B cell (primary cell): ENCODE measurements at places on chromosomes 6 and 20. TPM values are rescaled to one million over a fixed set of nuclear protein-coding genes. Genes with fewer than 3 reads are reported as not detected.

The EEF1A2 gene
- total RNA-seq: 1.8 and 2.2 TPM in 2 replicates

The HLA-DRB1 gene
- total RNA-seq: 559 and 584 TPM in 2 replicates

The CNR1 gene
- 20.4 and 28.9 TPM in 2 replicates for total RNA-seq

The PTCRA gene
- not detected in 2 replicates for total RNA-seq

The BPIFB4 gene
- not detected in 2 replicates for total RNA-seq

The RHAG gene
- not detected in 2 replicates for total RNA-seq

The BCAS1 gene
- total RNA-seq: 1.0 and 1.1 TPM in 2 replicates

The DPPA5 gene
- total RNA-seq: not detected in 2 replicates

The MOG gene
- not detected in 2 replicates for total RNA-seq

The SLC22A7 gene
- total RNA-seq: not detected in 2 replicates

The ACSS1 gene
- total RNA-seq: 82.7 and 83.0 TPM in 2 replicates

The OOEP gene
- 0.97 TPM in 1 of 2 replicates, not detected in the other for total RNA-seq

The IL20RA gene
- total RNA-seq: not detected in 2 replicates

The BPIFB1 gene
- not detected in 2 replicates for total RNA-seq

The PACRG gene
- not detected in 2 replicates for total RNA-seq

The HAO1 gene
- not detected in 2 replicates for total RNA-seq

The SAMD5 gene
- total RNA-seq: not detected in 2 replicates

The PPP1R14C gene
- total RNA-seq: not detected in 2 replicates

The TCF15 gene
- not detected in 2 replicates for total RNA-seq

The PSMG4 gene
- 31.8 and 31.9 TPM in 2 replicates for total RNA-seq

The SDHAF4 gene
- total RNA-seq: 9.1 and 15.4 TPM in 2 replicates

The KHDC1 gene
- total RNA-seq: 2.9 and 3.5 TPM in 2 replicates

The LRP11 gene
- 1.00 and 1.2 TPM in 2 replicates for total RNA-seq

The TSPYL1 gene
- total RNA-seq: 98.9 and 101 TPM in 2 replicates

The TSBP1 gene
- total RNA-seq: not detected in 2 replicates

The MLIP gene
- total RNA-seq: not detected in 2 replicates

The NECAB3 gene
- total RNA-seq: 11.8 and 19.3 TPM in 2 replicates

The OR2H1 gene
- not detected in 2 replicates for total RNA-seq

The GGTLC1 gene
- not detected in 2 replicates for total RNA-seq

The FABP7 gene
- total RNA-seq: not detected in 2 replicates

The MICB gene
- 21.9 and 24.2 TPM in 2 replicates for total RNA-seq

The ADGB gene
- total RNA-seq: not detected in 2 replicates

The CLPSL1 gene
- total RNA-seq: not detected in 2 replicates

The GLP1R gene
- total RNA-seq: not detected in 2 replicates
